ENCODE measurements at places on chromosomes 13 and 19. TPM values are rescaled to one million over a fixed set of nuclear protein-coding genes. Genes with fewer than 3 reads are reported as not detected.

The RHPN2 gene
- 68.5 TPM for total RNA-seq

The SIGLEC9 gene
- total RNA-seq = not detected

The MBD3L2 gene
- not detected for total RNA-seq

The OR7E24 gene
- not detected for total RNA-seq

The METTL21C gene
- total RNA-seq = not detected

The KIR3DL1 gene
- total RNA-seq = not detected

The ZNF564 gene
- total RNA-seq = 2.6 TPM

The C13orf42 gene
- not detected for total RNA-seq

The ZNF43 gene
- total RNA-seq = 2.7 TPM

The FGF14 gene
- not detected for total RNA-seq

The PSG6 gene
- total RNA-seq = not detected

The SSC5D gene
- 0.77 TPM for total RNA-seq

The KIR2DL4 gene
- total RNA-seq = not detected

The SIGLEC5 gene
- not detected for total RNA-seq

The NLRP5 gene
- total RNA-seq = not detected

The IZUMO2 gene
- total RNA-seq = not detected

The SLITRK6 gene
- total RNA-seq = 0.63 TPM

The ZNF599 gene
- 2.7 TPM for total RNA-seq

The SIGLEC11 gene
- not detected for total RNA-seq

The CCDC169 gene
- total RNA-seq = 0.37 TPM

The CGB2 gene
- total RNA-seq = 0.41 TPM

The CYP4F2 gene
- not detected for total RNA-seq

The FXYD5 gene
- 235 TPM for total RNA-seq

The CGB1 gene
- not detected for total RNA-seq

The ZNF480 gene
- total RNA-seq = 18.2 TPM

The ZNF442 gene
- not detected for total RNA-seq

Measured in A549 treated with ZK216348 at 1 μM for 4 hours (cell line).